PC-3 (cell line): ENCODE measurements at places on chromosomes 2 and 18. TPM values are rescaled to one million over a fixed set of nuclear protein-coding genes. Genes with fewer than 3 reads are reported as not detected.

DNA sequence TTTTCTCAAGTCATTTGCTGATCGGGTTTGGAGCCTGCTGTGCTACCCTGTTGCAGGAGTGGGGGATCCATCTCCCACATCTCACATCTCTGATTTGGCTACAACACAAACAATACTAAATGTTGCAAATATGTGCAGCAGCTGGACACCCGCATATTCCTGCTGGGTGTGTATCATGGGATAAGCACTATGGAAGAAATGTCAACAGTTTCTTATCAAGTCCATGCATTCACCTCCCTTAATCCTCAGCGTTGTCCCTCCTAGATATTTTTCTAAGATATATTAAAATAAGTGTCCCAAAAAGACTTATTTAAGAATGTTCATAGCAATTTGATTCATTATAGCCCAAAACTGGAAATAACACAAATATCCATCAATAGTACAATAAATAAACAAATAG lies 303.7 kb downstream of the TRIB2 start:
- DNase-seq = no peak

DNA sequence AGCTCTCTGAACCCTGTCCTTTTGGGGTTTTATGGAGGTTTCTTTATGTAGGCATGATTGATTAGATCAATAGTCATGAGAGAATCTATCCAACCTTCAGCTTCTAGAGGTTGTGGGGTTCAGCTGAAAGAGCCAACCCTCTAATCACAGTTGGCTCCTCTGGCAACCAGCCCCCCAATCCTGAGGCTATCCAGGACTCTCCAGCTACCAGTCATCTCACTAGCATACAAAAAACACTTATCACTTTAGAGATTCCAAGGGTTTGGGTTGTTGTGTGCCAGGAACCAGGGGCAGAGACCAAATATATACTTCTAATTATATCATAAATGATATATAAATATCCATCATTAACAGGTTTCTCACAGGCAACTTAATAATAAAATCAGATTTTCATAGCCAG lies 11.7 kb downstream of the WDPCP start:
- no peak for DNase-seq

DNA sequence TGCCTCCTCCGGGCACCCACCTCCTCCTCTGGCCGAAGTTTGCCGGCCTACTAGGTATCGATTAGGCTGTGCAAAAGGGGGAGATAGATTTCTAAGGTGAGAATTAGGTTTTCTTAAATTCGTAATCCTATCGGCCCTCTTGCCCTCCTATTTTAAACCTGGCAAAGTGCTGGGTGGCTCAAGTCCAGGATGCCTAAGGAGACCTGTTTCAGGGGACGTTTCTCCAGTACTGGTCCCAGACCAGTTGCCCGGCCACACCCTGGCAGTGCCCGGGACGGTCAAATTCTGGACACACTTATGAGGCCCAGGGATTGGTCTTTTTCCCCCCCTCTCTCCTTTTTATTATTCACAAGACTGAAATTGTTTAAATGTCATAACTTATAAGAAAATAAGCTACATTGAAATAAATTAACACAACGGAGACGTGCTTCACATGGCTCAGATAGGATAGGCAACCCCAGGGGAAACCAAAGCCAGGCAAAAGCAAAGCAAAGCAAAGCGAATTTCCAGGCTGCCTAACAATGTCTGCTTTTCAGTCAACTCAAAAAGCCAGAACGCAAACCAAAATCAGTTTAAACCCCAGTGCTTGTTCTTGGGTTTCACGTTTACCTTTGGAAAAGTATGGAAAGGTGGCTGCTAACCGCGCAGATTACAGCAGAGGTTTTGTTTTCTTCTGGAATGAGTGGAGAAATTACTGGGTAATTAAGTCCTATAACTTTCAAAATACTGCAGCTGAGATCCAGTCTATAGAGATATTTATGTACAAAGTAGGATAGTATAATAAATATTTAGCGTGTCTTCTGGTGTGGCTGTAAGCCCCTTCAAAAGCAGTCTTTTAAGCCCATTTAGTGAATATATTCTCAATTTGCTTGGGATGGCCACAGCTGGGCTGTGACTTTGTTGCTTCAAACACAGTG lies 3.0 kb downstream of the GBX2 start:
- no peak for DNase-seq

DNA sequence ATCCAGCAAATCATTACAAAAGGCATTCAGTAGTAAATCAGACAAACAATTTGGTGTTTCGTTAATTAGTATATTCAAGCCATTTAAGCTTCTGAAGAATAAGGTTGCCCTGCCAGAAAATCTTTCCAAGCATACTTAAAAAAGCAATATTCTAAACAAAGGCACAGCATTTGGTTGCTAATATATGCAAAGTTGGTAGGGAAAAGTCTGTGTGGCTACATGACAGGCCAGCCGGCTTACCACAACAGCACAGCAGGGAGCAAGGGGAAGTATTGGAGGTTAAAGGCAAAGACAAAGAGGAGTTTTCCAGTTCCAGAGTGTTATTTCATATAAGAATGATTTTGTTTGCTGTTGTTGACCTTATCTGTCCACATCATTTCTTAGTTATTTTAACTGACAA lies 282.3 kb downstream of the MBD5 start:
- DNase-seq = no peak

DNA sequence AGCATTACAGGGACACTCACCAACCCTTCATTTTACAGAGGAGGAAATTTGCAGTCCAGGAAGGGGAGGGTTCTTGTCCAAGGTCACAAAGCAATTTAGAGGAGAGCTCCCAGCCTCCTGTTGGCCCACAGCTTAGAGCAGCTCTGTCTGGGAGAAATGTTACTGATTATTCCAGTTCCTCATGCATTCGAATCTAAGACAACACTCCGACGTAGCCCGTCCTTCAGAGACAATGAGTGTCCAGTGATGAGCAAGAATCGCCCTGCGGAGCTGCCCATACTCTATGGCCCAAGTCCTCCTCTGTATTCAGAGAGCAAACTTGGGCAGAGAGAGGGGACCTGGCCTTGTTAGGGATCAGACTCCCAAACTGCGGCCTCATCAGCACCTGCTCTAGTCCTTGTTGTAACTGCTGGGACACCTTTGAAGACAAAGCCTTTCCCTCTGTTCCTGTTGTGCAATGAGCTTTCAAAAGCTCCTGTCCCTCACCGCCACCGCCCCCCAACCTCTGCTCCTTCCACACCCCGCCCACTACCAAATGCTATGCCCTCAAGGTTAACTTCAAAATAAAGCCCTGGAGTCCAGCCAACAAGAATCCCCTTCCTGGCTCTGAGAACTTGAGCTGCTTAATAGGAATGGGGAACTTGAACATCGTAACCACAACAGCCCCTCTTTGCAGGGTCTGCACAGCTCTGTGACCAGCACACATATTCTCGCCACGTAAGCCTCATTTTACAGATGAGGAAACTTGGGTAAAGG lies 234.8 kb upstream of the SMAD2 start:
- DNase-seq = no peak

TBR1 gene
- total RNA-seq = not detected in 2 replicates

PRSS56 gene
- not detected in 2 replicates for total RNA-seq

GRB14 gene
- 0.63 and 0.84 TPM in 2 replicates for total RNA-seq

- DNase-seq = peak; percentile 82
These were observed 180.2 kb downstream of the LTBP1 start for GRCh38 chr2:33126958-33127357.

COLEC12 gene
- 0.04 TPM in 1 of 2 replicates, not detected in the other for total RNA-seq
